Activated T-helper 17 cell treated with anti-CD3 and anti-CD28 coated beads, Interleukin-2, amount 50 U/mL, for 72 hours (primary cell): ENCODE measurements at places on chromosomes 6 and 20. TPM values are rescaled to one million over a fixed set of nuclear protein-coding genes. Genes with fewer than 3 reads are reported as not detected.

GRCh38 chr20:60078351-60079250, 120.4 kb downstream of the CDH26 start:
- ATAC-seq, result no peak

DNA sequence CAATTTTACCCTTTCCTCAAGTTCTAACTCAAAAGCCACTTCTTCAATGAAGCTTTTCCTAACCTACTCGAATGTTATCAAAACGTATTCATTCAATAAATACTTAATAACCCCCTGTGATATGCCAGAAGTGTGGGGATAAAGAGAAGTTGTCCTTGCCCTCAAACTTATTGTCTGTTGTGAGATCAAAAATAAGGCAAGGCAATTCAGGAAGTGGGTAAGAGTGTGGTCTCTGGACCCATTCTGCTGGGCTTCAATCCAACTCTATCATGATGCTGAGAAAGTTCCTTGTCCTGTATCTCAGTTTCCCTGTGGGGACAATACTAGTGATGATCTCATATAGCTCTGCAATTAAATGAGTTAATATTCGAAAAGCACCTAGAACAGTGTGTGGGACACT, 92.8 kb downstream of the PRDM1 start:
- no peak for ATAC-seq

GRCh38 chr6:50849796-50850180, 31.1 kb downstream of the TFAP2B start:
- no peak for ATAC-seq

- ATAC-seq, result no peak
Observed at GRCh38 chr6:71406865-71407860, 118.6 kb downstream of the OGFRL1 start.

DNA sequence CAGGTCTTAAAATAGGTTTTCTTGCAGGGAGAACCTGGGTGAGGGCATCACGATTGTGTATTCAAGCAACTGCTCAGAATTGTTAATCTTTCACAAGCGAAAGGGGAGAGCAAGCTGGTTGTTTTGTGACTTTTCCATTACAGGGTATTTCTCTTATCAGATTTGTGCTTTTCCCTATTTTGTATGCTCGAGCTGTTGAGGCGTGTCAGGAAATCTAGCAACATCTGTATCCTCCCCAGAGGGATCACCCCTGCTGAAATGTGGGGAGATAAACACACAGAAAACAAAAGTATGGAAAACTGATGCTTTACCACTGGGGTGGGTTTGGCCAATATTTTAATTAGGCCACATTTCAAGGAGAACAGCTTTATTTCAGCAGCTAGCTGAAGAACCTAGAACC, 187.0 kb downstream of the DTNBP1 start:
- no peak for ATAC-seq

GRCh38 chr6:85551264-85551663, 42.4 kb downstream of the SNX14 start:
- ATAC-seq, result peak; percentile 31

DNA sequence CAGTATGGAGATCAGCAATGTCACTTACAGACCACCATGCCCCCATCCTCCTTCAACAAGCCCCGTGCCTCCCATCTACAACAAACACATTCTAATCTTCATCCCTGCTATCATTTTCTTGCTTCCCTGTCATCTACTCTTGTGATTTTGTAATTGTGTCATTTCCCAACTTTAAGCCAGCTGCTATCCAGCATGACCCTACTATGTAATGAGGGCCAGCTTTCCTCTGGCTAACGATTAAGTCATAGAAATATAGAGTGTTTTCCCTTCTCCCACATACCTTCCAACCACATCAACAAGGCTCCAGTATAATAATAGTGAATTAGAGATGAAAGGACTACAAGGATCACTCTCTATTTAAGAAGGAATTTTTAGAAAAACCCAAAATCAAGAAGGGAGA, 607.0 kb downstream of the TENT5A start:
- ATAC-seq, result no peak

- no peak for ATAC-seq
Observed at GRCh38 chr6:1094306-1094705, 217.6 kb upstream of the FOXQ1 start.

DNA sequence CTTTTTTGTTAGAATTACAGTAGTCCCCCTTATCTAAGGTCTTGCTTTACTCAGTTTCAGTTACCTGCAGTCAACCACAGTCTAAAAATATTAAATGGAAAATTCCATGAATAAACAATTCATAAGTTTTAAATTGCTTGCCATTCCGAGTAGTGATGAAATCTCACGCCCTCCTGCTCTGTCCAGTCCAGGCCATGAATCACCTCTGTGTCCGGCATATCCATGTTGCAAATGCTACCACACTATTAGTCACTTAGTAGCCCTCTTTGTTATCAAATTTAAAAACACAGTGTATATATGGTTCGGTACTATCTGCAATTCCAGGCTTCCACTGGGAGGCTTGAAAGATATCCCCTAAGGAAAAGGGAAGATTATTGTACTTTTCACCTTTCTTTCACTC, 164.6 kb upstream of the FAM83B start:
- ATAC-seq, result no peak

DNA sequence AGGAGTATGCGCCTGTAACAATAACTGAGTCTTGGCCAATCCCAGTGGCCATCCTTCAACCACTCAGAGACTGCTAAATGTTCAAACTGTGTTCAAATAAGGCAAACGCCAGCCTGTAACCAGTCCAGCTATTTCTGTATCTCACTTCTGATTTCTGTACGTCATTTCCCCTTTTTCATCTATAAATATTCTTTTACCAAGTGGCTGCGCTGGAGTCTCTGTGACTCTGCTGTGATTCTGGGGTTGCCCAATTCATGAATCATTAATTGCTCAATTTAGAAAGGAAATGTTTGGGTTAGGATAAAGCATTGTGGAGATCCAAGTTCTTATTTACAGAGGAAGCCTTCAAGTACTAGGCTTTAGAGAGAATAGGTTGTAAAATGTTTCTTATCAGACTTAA, 89.8 kb upstream of the UST start:
- no peak for ATAC-seq

DNA sequence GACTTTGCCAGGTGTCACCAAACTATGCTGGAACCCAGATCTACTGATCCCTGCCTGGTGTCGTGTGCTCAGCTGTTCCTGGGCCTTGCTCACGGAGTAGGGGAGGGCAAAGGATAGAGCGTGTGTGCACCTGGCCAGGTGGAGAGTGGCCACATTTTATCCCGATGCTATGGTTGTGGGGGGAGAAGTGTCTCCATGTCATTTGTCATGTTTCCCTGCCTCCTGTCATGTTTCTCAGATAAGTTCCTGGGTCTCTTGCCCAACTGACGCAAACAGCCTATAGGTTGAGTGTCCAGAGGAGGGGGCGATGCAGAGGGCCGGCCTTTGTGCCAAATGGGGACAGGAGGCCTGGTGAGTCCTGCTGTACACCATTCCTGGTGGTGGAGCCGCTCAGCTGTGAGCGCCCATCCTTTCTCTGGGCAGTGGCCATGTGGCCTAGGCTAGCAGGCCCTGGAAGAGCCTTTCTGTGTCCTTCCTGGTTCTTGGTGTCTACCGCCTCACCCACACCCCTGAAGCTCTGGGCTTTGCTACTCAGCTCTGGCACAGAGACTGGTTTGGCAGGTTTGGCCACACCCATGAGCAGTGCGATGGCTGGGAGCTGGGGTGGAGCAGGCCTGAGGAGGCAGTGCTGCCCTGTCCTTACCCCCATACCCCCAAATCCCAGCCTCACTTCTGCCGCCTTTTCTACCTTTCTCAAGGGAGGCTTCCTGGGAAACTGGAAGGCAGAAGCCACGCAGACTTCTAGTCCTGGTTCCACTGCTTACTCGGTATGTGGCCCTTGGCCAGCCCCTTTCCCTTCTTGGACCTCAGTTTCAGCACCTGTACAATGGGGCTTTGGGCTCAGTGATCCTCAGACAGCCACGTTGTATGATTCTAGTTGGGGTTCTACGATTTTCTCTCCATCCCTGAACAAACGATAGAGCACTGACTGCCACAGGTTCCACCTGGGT, 32.3 kb upstream of the EPB41L1 start:
- no peak for ATAC-seq

DNA sequence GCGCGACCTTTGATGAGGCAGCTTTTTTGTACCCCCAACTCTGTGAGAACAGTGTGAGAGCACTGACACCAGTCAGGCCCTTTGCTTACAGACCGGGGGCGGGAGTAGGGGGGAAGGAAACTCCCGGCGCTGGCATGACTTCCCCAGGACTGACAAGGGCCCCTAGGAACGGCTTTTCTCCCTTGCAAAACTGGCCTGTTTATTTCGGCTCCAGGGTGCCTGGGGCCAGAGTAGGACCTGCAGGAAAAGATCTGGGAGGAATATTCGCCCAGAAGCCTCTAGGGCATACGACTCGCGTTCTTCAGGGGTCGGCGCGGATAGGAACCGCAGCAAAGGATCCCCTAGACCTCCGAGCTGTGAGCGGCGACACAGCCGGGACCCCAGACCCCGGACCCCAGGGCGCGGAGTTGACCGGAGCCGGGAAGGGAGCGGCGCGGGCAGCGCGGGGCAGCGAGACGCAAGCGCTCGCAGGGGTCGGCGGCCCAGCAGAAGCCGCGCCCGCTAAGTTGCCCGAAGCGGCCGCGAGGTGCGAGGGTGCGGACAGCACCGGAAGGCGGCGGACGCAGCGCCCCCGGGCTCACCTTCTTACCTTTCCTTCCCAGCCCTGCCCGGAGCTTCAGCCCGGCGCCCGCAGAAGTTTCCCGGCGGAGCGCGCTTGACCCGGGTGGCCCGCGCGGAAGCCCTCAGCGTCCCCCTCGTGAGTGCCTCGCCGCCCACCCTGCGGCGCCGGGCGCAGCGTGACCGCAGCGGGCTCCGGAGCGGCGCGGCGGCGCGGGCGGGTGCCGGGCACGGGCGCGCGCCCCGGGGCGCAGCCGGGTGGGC, at the start of gene POPDC3:
TSS of gene POPDC3 (minus strand) at position 771 of the 822 bp plus-strand sequence. CDS start 18,105 bp downstream, outside the sequence.
- peak; percentile 19 for ATAC-seq

- ATAC-seq, result no peak
Observed at GRCh38 chr6:82842721-82843120, 222.9 kb downstream of the UBE3D start.

DNA sequence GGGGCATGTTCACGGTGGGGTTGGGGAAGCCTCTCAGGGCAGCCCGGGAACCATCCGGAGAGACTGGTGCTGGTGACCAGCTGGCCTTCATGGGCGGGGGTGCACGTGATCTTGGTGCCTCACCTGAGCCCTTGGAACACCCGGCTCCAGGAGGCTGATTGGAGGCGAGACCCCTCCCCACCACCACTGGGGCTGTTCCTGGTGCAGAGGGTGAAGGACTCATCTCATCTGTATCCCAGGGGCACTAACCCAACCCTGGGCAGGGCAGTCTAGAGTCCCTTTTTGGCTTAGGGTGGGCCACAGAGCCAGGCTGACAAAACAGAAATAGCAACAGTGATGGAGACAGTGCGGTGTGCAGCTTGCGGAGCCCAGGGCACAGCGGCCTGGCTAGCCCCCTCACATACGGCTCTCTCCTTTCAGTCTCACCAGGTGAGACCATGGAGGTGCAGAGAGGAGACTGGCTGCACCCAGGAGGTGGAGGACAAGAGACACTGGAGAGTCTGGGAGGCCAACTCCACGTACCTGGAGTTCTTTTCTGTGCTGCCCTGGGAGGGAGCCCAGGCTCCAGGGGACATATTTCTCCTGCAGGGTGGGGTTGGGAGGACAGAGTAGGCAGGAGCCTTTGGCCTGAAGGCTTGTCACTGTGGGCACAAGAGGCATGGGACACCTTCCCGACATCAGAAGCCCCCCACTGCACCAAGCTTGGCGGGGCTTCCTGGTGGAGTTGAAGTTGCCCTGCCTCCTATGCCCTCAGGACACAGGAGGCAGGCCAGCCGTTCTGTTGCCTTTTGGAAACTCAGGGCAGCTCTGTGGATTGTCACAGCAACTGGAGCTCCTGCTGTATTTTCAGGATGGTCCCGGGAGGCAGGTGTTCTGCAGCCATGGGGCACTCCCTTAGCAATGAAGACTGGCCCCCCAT, 106.0 kb downstream of the SYCP2 start:
- no peak for ATAC-seq

GRCh38 chr6:162960679-162961457, 233.1 kb downstream of the PACRG start:
- no peak for ATAC-seq

DNA sequence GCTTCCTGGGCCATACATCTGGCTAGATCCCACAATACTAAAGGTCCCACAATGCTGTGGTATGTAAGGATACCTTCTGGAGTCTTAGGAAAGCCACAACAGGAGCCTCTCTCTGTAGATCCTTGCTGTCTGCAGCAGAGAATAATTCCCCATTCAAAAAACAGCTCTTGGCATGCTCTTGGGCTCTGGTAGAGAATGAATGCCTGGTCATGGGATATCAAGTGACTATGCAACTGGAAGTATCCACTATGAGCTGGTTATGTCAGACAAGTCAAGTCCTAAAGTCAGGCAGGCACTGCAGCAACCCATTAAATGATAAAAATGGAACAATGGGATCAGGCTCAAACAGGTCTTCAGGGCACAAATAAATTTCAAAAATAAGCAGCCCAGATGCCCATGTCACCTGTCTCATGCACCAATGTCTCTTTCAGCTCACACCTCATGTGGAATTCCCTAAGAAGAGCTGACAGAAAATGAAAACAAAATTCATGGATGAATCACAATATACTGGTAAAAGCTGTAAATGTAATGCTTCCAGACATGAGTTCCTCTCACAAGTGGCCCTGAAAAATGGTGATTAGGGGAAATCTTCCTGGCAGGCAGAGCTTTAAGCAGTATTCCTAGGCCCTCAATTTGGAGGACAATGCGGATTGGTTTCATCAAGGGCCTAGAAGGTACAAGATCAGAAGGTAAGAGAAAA, 4.3 kb downstream of the AK9 start:
- peak; percentile 5 for ATAC-seq

DNA sequence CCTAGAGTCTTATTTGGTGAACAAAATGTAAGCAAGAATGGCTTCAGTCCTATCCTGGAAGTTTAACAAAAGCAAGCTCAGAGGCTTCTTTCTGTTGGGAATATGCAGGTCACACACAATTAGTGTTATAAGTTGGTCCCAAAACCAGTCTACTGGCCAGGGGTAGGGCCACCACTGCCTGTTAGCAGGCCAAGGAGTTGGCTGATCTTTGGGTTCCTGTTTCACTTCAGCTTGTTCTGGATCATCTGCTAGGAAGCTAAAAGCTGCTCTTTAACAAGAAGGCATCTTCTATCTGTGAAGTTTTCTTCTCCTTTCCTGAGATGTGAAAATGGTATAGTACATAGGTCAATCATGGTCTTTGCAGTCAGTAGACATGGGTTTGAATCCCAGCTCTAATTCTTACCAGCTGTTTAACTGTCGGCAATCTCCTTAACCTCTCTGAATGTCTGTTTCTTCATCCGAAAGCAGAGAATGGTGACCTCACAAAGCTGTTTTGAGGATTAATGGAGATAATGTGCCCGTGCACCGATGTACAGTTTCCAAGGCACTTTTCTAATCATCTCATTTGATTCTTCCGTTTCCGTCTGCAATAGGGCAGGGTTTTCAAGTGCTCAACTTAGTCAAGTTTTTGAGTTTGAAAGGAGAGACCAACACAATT, 271.2 kb upstream of the TAB2 start:
- no peak for ATAC-seq

SOX4 gene
- total RNA-seq, result 0.71 TPM

LY6G6D gene
- not detected for total RNA-seq

LRRC1 gene
- total RNA-seq, result 1.7 TPM

OOEP gene
- 0.26 TPM for total RNA-seq
